ENCODE measurements at places on chromosomes 4 and X.
A peak's percentile ranks its signal among the peaks of the same experiment; 100 is the strongest.

GRCh38 chrX:40806513-40807220, 71.3 kb upstream of the MED14 start:
- no peak for DNase-seq

DNA sequence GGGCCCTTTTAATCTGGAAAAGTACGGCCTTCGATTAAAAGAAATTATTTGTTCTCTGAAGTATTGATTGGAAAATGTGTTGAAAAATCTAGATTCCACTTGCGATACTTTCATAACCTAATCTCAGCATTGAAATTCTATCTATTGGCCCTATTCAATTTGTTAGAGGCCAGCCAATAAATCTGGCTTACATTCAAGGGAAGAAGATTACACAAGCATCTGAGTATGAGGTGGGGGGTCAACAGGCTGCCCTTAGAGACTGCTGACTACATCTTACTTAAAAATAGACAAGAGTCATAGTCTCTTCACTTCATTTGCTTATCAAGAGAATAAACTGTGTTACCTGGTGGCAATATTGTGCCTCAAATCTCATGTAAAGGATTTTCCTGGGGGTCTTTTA, 248.0 kb upstream of the KCNIP4 start:
- no peak for DNase-seq

- no peak for DNase-seq
Observed at GRCh38 chr4:95439896-95440295, 108.9 kb downstream of the UNC5C start.

DNA sequence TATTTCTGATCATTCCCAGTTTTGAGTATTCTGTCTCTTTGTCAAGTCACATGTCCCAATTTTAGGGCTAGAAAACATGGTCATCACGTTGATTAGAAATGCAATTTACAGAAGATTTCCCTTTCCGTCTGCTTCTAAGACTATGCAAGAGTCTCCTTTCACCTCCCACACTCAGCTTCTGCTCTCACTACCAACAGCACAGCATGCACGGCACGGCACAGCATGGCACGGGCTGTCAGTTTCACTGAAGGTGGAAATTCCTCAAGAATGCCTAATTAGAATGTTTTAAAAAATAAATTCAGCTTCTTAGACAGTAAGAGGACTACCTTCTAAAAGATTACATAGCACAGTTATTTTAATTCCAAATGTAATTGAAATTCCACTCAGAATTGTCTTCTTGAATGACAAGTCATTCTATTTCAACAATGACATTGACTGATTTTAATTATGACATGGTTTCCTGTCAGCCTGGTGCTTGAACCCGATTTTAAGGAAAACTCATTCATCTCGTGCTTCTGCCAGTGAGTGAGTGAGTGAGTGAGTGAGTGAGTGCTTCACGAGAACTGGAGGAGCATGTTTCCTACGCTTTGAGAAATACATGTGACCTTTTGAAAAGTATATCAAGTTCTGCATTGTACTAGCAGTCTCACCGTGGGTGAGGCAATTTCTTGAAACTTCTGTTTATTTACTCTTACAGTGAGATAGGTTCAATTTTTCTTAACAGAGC, 124.8 kb upstream of the SORBS2 start:
- DNase-seq: no peak

DNA sequence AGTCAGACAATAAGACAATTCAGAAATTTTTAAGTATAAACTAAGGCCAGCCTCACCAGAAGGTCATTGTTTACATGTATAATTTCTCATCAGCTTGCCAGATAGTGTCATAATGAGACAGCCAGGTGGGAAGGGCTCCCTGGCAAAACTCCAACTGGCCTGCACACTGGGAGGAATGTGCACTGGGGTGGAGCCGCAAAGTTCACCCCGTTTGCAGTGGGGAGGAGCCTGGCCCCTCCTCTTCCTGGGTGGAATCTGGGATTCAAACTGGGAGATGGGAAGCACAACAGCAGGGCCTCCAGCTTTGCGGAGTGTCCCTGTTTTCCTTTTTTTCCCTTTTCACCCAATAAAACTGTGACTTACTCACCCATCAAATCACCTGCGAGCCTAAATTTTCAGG, 329.9 kb downstream of the SMARCA1 start:
- DNase-seq: no peak

GRCh38 chr4:156146571-156146970, 192.9 kb upstream of the CTSO start:
- DNase-seq: no peak

DNA sequence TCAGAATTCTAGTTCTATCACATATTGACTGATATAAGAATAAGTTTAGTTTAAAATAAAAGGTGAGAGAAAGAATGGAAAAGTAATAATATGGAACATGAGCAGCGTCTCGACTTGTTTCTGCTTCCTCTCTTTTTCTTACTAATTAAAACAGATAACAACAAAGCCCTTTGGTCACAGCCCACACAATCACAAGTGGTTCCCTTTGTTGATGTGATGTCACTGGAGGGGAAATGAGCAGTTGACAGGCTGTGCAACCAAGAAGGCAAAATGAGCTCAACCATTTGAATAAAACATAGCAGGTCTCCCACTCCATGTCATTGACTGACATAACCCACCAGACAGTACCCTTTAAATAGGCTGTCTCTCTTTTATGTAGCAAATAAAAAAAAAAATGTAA, 342.5 kb upstream of the MAGEB2 start:
- DNase-seq: no peak

DNA sequence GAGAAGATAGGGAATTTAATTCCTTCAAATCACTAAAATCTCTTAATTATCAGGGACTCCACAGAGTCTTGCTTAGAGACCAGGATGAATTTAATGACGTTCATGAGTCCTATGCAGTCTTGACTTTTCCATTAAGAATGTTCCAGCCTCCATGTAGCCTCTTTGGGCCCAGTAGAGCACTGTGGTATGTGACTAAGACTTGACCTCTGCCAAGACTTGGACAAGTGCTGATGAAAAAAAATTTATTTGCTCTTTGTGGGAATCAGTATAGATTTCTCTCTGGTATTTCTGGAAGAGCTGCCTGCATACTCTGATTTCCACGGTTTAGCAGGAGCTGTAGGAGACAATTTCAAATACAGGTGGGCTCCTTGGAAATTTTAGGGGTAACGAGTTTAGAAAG, 40.6 kb downstream of the CHRDL1 start:
- DNase-seq: no peak

- no peak for DNase-seq
Observed at GRCh38 chr4:60259781-60260180, 940.3 kb upstream of the ADGRL3 start.

DNA sequence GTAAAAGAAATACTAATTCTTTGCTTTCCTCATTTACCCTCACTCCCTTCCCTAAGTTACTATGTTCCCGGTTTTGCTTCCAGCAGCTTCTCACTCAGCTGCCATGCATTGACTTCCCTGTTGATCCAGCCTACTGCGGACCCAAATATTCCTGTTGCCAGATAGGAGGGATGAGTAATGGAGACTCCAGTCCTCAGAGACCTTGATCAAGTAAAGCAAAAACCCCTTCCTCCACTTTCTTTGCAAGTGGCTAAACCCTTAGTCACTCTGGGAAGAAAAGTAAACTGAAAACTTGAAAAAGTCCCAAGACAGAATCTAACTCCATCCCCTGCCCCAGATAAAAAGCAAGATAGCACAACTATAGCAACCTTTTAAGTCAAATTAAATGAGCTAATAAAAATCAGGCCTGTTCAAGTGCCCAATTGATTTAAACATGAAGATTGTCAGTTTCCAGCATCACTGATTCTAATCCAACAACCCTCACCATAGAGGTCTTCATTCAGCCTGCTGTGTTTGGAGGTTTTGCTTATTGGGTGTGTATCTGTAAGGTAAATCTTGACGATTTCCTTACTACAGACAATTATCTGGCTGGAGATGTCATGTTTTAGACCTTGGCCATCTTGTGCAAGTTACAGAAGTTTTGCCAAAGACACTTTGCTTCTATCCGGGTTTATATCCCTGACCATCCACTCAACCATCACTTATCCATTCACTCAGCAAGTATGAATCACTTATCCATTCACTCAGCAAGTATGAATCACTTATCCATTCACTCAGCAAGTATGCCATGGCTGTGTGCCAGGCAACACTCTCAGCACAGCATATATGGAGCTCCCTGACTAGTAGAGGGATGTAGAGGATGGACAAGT, 17.6 kb downstream of the FGFBP1 start:
- no peak for DNase-seq

DNA sequence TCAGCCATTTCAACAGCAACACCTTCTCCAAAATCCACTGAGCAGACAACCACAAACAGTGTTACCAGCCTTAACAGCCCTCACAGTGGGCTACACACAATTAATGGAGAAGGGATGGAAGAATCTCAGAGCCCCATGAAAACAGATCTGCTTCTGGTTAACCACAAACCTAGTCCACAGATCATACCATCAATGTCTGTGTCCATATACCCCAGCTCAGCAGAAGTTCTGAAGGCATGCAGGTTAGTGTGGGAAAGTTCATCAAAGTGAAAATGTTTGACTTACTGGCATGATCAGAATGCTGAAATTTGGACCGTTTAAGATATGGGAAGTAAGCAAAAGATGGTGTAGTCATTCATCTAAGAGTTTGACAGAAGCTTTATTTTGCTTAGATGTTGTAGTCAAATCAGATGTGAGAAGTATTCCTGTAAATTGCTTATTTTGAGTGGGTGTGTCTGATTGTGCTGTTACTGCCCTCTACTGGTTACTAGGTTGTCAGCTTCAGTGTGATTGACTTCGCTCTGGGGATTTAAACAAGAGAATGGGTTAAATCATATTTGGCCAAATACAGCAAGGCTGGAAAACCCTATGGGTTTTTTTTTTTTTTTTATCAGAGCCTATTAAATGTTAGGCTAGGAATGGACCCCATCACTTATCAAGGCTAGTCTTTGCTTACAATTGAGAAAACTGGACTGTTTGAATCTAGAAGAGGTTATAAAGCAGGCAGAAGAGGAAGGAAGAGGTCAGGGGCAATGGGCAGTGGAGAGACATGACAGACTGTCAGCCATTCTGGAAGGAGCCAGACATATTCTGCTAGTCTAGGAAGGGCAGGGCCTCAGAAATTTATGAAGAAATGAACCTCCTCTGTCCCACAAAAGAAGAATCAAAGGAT, 130.3 kb downstream of the DIPK2B start:
- peak; percentile 65 for DNase-seq

DNA sequence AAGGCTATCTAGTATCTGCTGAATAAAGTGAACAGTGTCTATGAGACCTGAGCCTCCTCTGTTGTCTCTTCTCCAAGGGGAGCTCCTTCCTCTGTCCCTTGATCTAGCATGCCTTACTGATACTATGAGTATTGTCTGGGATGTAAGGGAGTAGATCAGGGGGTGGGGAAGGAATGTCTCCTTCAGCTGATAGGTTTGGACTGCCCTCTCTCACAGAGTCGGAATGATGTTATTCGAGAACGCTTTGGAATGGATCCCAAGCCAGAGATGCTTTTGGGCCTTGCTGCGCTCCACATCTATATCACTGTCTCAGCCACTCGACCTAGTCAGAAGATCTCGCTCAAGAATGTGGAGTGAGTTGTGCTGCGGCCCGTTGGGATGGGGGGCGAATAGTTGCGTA, 68.3 kb upstream of the PRPS1 start:
- no peak for DNase-seq

- no peak for DNase-seq
Observed at GRCh38 chrX:9370893-9371292, 94.0 kb upstream of the TBL1X start.

DNA sequence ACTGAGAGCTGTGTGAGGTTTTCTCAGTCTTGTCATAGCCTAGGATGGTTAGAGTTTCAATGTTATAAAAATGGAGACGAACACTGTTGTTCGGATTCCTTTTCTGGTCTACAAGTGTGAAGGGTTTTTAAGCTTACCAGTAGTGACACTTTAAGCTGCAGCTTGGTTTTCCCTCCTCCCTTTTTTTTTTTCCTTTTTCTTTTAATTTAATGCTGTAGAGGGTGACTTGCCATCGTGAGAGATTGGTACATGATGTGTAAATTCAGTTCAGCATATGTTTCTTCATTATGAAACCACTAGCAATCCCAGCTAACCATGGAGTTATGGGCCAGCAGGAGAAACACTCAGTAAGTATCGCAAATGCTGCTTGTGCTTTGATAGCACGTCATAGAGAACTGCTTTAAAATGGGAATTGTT, 165.0 kb downstream of the RAPGEF2 start:
- DNase-seq: no peak

GRCh38 chr4:41268721-41269517, 12.2 kb downstream of the UCHL1 start:
- DNase-seq: no peak

GRCh38 chr4:113447769-113448168, 313.8 kb downstream of the CAMK2D start:
- DNase-seq: no peak

- DNase-seq: peak; percentile 36
Observed at GRCh38 chr4:169774466-169775445, 17.0 kb upstream of the HPF1 start.

- DNase-seq: no peak
Observed at GRCh38 chrX:104565791-104566680, at the start of gene IL1RAPL2. IL1RAPL2 (plus strand) TSS chrX:104566199.

DNA sequence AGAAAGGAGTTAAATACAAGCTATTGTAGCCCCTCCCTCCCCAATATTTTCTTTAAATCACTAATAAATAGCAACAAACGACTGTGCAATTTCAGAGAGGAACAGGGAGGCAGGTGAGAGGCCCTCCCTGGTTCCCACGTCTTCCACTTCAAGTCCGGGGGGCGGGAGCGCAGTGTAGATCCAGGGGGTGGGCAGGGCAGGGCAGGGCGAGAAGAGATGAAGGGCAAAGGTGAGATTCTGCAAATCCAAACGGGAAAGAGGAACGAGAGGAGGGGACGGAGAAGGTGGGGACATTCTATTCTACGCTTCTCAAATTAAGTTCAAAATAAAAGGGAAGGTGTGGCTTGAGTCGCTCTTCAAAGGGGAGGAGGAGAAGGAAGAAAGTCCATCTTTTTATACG, 6.8 kb downstream of the NKX6-1 start:
- no peak for DNase-seq

DNA sequence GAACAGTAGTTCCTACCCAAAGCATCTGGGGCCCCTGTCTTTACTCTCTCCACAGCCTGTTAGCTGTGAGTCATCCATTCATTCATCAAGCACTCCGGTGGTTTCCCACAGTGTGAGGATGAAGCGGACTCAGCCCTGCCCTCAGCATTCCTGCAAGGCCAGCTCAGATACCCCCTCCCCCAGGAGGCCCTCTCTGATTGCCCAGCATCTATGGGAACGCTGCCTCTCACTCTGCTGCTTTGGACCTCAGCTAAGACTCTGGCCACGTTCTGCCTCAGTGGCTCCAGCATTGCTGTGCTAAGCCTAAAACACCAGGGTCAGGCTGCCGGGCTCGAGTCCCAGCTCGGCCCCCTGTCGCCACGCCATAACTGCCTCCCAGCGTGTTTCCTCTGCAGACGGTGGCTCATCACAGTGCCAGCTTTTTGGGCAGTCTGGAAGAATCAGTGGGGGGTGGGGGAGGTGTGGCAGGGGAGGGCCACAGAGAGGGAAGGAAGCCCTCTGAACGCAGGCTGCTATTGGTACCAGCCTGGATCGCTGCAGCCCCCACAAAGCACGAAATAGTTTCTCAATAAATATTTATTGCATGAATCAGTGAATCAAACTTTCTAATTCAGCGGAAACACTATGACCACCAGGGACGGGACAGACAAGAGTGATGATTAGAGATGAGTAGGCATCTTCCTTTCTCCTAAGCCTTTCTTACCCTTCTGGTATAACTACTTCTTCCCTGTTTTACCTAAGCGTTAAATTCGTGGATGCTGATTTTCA, 74.4 kb downstream of the SORCS2 start:
- no peak for DNase-seq

- no peak for DNase-seq
Observed at GRCh38 chrX:49977319-49978090, 55.1 kb downstream of the CLCN5 start.

All from CD4-positive, alpha-beta T cell treated with Interleukin-21 for 1 hour (primary cell).